DMS79 (cell line): ENCODE measurements at places on chromosomes 3 and 15.
A peak's percentile ranks its signal among the peaks of the same experiment; 100 is the strongest.

DNA sequence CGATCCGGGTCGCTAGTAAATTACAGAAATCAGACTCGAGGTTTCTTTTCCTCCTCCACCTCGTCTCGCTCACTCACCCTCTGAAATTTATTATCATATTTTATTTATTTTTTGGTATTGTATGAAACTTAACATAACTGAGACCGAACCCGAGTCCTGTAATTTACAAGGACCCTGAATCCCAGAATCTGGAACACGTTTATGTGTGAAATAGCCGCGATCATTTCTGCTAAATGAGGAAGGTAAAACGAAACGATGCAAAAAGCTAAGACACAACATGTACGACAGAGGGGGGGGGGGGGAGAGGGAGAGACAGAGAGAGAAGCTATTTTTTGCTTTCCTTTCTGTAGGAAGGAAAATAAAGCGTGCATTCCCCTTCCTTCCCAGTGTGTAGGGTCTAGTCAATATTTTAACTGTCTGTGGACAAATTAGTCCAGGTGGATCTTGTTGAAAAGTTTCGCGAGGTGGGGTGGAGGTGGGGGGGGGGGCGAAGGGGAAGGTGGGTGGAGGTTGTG is 1.6 kb downstream of the BBX start:
- no peak for DNase-seq

DNA sequence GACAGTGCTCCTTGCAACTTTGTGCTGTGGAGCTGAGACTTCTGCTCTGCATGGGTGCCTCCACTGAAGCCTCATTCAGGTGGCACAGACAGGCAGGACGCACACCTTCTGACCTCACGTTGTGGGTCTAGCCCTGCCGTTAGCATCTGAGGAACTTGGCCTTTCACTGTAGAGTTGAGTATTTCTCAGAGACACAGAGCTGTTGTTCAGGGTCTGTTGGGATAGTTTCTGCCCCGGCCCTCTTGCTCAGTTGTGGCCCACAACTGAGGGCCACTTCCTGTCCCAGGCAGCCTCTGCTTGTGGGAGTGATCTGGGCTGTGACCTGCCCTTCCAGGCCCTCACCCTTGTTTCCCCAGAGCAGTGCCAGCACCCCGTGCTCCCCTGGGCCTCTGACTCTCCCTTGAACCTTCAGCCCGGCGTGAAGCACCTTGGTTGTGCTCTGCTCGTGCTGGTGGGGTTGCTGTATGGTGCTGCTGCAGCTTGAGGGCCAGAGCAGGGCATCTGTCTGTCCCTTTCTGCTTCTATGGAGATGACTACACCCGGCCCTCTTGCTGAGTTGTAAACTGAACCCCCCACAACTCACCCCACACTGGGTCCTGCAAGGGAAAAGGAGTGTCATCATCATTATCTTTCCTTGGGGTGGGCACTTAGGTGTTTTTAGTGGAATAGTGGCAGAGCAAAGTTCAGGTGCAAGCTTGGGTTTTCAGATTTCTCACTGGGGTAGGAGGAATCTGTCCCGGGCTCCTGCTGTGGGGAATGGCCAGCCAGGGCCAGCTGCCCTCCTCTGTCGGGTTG is 11.7 kb downstream of the BAHD1 start:
- DNase-seq, result no peak

GRCh38 chr3:71101014-71101413 is 482.5 kb downstream of the FOXP1 start:
- DNase-seq, result no peak

- DNase-seq, result peak; percentile 3
Measured at GRCh38 chr15:58146749-58147148, 8.6 kb downstream of the AQP9 start.

DNA sequence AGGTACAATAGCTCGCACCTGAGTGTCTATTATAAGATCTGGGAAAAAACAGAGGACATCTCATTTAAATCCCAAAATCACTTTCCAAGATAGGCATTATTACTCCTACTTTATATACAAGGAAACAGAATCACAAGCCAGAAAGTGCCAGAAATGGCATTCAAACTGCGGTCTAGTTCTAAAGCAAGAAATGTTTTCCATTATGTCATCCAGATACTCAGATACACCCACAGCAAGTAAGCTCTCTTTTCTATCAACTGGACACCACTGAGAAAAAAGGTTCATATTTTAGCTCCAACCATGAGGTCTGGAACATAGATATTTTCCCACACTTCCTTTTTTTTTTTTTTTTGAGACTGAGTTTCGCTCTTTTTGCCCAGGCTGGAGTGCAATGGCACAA is 8.1 kb downstream of the SLC33A1 start:
- no peak for DNase-seq

GRCh38 chr3:136789976-136790375 is 28.9 kb upstream of the SLC35G2 start:
- no peak for DNase-seq

DNA sequence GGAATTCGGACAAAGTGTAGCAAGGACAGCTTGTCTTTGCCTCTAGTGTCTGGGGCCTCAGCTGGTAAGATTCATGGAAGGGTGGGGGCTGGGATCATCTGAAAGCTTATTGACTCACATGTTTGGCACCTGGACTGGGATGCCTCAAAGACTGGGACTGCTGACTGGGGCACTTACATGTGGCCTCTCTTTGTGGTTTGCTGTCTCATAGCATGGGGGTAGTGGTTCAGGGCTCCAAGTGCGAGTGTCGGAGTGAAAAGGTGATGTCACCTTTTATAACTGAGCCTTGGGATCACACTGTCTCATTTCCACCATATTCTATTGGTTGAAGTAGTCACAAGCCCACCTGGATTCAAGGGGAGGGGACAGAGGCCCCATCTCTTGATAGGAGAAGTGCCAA is 6.8 kb downstream of the MFSD1 start:
- no peak for DNase-seq

DNA sequence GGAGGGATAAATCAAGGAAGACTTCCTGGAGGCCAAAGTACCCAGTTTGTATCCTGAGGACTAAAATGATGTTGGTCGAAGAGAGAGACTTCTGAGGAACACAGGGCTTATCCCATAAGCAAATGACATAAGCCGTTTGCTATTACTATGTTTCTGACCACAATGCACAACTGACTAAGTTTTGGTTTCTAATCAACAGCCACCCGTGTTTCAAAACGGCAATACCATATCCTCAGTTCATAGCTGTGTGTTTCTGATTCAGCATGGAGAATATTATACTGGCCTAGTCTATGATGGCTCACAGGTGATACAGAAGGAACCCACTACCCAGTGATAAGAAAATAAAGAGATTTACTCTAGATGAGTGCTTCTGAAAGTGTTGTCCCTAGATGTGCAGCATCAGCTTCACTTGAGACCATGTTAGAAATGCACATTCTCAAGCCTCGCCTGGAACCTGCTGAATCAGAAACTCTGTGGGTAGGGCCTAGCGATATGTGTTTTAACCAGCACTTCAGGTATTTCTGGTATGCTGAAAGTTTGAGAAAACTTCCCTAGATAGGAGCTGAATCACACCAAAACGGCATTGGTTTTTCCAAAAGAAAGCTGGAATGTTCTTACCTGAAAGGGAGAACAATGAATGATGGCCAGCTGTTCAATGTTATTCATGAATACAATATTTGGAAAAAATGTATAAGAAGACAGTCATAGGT is 639.7 kb upstream of the NR2F2 start:
- no peak for DNase-seq

DNA sequence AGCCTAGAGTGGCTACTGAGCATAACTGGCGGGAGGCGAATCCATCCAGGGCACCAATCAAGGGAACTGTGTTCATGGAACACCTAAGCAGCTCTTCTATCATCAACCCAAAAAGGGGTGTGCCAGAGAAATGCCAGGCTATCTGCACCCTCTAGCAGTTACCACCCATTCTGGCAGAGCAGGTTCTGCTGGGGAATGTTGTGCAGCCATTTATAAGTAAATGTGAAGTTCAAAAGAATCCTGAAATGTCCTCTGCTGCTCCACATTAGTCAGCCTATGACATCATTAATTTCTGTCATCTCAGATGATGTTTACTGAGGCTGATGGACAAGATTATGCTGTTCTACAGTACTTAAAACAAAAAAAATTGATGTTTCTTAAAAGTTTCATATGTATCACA is 7.7 kb downstream of the SKIC8 start:
- DNase-seq, result no peak

DNA sequence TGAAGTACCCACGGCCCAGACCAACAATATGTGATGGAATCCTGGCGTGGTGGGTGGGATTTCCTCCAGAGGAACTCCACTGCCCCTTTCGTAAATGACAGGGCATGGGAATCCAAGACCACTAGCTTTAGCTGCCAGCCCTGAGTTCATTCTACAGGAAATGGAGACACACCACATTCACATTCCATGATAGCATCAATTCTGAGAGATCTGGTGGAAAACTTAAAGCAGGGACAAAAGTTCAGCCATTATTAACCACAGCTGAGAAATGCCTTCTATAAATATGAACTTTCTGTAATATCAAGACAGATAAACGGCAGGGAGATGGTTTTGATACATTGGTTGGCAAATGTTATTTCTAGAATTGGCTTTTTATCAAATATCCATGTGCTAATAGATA is 98.2 kb downstream of the FBN1 start:
- no peak for DNase-seq

GRCh38 chr3:123098426-123099330 is 31.9 kb downstream of the PDIA5 start:
- no peak for DNase-seq

DNA sequence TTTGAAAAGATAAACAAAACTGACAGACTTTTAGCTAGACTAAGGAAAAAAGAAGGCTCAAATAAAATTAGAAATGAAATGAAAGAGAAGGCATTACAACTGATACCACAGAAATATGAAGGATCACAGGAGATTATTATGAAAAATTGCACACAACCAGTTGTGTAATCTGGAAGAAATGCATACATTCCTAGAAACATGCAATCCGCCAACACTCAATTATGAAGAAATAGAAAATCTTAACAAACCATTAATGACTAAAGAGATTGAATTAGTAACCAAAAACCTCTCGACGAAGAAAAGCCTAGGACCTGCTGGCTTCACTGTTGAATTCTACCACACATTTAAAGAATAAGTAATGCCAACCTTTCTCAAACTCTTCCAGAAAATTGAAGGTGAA is 149.5 kb downstream of the SV2B start:
- no peak for DNase-seq

GRCh38 chr15:64072812-64073211 is 20.8 kb downstream of the CIAO2A start:
- DNase-seq, result no peak

GRCh38 chr3:43872301-43872700 is 181.6 kb downstream of the ABHD5 start:
- DNase-seq, result no peak

DNA sequence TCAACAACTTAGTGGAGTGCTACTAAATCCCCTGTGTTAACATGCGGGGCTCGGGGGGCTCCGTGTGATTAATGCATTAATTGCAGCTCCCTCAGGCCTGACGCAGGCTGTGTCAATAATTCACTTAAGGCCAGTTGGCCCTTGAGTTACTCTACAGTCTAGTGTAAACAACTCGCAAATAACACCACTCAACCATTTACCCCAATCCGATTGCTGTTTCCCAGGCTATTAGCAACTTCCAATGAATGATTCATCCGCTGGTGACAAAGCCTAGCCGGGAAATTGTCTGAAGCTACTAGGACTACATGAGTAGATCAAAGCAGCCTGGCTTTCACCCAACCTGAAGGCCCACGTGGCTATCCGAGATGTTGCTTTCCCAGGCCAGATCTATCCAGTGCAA is 121.3 kb upstream of the SOX14 start:
- no peak for DNase-seq

- no peak for DNase-seq
Measured at GRCh38 chr3:43531835-43532234, 90.0 kb downstream of the ANO10 start.

DNA sequence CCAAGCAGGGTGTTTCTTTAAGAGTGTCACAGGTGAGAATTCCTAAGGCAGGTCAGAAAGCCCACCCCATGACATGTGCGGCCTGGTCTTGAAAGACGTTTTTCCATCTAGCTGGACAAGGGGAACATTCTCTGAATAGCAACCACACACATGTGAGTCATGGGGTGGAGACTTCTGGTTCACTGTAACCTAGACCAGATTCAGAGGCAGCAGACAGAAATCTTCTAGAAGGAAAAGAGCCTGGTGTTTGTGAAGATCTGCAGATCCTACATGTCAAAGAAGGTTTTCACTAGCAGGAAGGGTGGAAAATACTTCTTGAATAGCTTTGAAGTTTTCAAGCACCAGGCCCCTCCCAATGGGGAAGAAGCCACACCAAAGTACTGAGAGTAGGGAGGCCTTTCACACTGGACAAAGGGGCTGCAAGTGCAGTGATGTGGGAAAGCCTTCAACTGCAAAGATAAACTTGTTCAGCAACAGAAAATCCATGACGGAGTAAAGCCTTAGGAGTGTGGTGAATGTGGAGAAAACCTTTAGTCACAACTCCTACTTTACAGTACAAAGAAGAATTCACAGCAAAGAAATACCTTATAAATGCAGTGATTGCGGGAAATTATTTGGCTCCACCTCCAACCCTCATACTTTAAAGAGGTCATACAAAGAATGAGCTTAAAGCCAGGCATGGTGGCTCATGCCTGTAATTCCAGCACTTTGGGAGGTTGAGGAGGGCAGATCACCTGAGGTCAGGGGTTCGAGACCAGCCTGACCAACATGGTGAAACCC is 17.6 kb downstream of the ADAM10 start:
- no peak for DNase-seq

DNA sequence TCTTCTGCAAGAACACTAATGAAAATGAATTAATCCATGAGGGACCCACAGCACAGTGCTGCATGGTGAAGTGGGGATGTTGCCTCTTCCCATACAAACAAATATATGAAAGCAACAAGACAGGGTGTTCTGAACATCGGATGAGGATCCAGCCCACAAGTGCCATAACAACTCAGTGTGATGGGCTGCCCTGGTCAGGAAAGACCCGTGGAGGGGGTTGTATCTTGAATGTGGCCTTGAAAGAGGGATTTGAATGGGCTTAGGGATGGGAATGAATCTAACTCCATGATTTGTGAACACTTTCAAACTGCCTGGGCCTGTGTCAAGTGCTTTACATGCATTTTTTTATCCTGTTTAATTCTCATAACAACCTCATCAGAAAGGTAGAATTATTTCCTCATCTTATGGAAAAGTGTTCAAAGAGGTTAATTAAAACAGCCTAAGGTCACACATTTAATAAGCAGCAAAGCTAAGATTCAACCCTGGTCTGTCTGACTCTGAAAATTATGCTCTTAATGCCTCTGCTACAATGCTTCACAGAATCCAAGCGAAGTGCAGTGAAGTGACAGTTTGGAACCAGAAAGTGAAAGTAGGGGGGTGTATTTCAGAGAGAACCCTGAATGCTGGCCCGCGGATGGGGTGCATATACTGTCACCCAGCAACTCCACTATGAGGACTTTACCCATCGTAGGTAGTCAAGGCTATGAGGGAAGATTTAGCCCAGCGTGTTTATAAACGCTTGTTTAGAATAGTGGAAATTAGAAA is 65.6 kb upstream of the HEG1 start:
- DNase-seq, result no peak

- DNase-seq, result no peak
Measured at GRCh38 chr3:37161351-37161750, 13.0 kb downstream of the LRRFIP2 start.
